ENCODE measurements at places on chromosomes 11 and 22.

- no peak for DNase-seq
Observed at GRCh38 chr11:62540804-62541701, 5.6 kb downstream of the AHNAK start.

GRCh38 chr11:93686226-93686625, 24.7 kb downstream of the CEP295 start:
- DNase-seq = no peak

- no peak for DNase-seq
Observed at GRCh38 chr11:60740573-60740972, 16.1 kb downstream of the MS4A18 start.

GRCh38 chr11:118090545-118091162, 3.9 kb upstream of the SMIM35 start:
- DNase-seq = no peak

DNA sequence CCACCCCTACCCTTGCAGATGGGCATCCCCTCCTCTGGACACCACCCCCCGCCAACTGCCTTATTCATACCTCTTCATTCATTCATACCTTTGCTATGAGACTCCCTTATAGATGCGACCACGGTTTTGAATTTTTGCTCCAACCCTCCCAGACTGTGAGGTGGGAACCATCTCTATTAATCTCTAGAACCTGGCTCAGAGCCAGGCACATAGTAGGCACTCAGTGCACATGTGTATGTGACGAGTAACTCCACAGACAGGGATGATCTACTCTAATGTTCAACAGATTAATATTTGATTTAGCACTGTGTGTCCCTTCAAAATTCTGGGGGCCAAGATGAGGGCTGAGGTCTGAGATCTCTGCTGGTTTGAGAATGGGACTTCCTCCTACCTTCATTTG, 220.4 kb downstream of the ST3GAL4 start:
- no peak for DNase-seq

- no peak for DNase-seq
Observed at GRCh38 chr11:100550912-100551632, 136.0 kb upstream of the ARHGAP42 start.

DNA sequence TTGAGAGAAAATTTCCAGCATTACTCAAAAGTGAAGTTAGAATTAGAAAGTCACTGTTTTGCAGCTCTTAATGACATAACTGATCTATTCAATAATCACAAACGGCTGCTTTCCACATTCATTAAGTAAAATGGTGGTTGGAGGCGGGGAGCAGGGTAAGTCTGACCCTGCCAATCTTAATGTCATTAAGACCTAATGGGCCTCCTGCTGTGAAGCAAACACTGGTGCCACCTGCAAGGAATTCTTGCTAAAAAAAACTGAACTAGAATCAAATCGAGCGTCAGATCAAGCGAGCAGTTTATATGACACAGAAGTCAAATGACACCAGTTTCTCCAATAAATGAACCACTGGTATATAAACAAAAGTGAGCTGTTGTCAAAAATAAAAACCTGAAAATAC, 351.5 kb downstream of the BRD1 start:
- DNase-seq = no peak

DNA sequence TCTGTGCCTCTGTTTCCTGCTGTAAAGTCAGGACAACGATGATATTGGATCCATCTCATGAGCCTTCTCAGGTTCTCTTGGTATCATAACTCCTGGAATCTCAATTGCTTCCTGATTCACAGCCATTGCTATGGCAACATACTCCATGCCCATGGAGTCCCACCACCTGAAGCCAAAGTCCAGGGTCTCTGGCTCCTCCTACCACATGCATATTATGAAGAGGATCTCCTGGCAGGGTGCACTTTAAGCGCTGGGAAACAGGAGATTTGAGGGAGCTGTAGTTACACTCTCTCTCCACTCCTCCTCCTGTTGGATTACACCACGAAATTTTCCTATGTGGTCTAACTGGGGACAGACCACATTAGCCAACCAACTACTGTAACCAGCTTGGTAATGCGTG, 130.9 kb upstream of the SEZ6L start:
- no peak for DNase-seq

- DNase-seq = no peak
Observed at GRCh38 chr11:12200991-12201985, 90.9 kb downstream of the MICAL2 start.

DNA sequence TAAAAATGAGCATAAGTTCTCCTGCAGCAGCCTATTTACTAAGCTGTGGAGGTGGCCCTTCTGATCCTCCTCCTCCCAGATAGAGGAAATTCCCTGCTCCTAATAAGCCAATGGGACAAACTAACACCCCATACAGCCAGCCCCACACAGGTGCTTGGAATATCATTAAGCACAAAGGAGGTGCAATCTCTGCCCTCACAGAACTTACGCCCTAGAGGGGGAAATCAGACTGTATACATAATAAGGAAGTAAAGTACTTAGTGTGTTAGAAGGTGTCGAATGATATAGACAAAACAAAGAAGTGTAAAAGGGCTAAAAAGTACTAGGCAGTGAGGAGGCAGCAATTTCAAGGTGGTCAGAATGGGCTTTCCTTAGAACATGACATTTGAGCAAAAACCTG, 5.8 kb downstream of the MS4A12 start:
- DNase-seq = no peak

GRCh38 chr11:117669616-117670015, 127.4 kb downstream of the DSCAML1 start:
- DNase-seq = no peak

GRCh38 chr11:19430754-19431398, 190.1 kb upstream of the E2F8 start:
- DNase-seq = no peak

DNA sequence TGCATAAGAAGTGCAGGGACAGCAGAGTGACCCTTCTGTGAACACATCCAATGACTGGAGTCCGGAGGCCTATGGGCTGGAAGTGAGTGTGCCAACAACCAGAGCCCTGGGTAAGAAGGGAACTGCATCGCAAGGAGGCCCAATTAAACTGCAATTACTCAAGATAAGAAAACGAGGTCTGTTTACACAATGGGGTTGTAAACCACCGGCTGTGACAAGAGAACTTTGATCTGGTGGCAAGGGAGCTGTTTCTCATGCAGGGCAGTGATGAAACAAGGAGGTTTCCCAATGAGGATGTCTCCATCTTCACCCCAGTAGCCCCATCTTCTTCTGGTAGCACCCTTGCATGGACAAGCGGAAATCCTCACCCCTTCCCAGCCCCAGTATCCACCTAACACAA, 21.5 kb downstream of the ETS1 start:
- DNase-seq = no peak
